ENCODE measurements at places on chromosomes 12 and 14.

DNA sequence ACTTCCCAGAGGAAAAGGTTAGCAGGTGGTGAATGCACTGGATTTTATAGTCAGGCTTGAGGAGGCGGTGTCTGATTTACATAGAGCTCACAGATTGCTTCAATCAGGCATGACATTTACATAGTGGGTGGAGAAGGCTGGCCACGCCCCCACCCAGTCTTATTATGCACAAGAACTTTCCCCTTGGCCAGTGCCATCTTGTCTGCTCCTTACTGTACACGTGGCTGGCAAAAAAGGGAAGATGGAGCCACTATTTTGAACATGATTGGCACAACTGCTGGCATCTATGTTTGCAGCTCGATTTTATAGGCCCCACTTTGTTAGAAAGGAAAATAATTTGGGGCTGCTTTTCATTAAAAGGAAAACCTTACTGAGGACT is 10.9 kb upstream of the LGMN start:
- no peak for DNase-seq

GRCh38 chr12:1443421-1444141 is 150.8 kb downstream of the FBXL14 start:
- DNase-seq, result no peak

DNA sequence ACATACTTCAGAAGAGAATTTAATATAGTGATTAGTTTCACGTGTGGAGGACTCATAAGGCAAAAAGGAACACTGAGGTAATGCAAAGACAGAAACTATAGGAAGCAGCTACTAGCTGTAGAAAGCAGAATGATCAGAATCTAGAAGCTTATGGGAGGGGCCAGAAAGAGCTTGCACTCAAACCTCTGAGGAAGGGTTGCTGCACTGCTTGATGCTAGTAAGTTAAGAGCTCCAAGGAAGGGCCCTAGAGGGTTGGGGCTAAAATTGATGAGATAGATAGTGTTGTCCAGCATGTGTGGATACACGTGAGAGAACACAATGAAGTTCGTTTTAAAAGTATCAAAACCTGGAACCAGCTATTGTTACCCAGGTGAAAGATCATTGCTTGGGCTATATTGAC is 311.1 kb downstream of the SLC6A15 start:
- no peak for DNase-seq

DNA sequence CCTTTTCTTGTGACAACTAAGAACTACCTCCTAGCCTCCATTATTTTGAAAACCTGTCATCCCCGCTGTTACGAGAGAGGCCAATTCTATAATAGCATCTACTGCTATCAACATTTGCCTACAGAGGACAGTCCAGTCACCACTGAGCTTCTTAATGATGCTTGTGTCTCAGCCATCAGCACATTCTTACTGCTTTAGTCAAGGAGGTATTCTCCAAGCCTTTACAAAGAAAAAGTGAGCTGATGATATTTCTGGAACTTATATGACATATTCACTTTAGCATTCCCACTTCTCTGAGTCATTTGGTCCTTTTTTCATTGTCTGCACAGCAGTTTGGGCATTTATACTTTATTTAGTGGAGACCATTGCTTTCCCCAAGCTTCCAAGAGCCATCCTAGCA is 497.7 kb upstream of the RPL10L start:
- DNase-seq, result no peak

Measured in T-cell (primary cell).